ENCODE measurements at places on chromosomes 16 and 17. TPM values are rescaled to one million over a fixed set of nuclear protein-coding genes. Genes with fewer than 3 reads are reported as not detected.

The SLC5A10 gene
- total RNA-seq: 0.07 TPM

The SLC5A2 gene
- total RNA-seq: not detected

The MVD gene
- 42.0 TPM for total RNA-seq

The TEKT1 gene
- not detected for total RNA-seq

The SLC6A2 gene
- total RNA-seq: 1.0 TPM

The PRSS36 gene
- 0.85 TPM for total RNA-seq

The OTOP2 gene
- total RNA-seq: 0.34 TPM

The ABCC12 gene
- not detected for total RNA-seq

The CCL18 gene
- not detected for total RNA-seq

The ZNF205 gene
- total RNA-seq: 17.8 TPM

The OTOP3 gene
- not detected for total RNA-seq

The NECAB2 gene
- total RNA-seq: not detected

The DPEP3 gene
- total RNA-seq: not detected

The CAVIN1 gene
- 146 TPM for total RNA-seq

The CTNS gene
- 24.6 TPM for total RNA-seq

The RUNDC3A gene
- total RNA-seq: 3.4 TPM

The RAMP2 gene
- not detected for total RNA-seq

The RPAIN gene
- 49.2 TPM for total RNA-seq

The CA5A gene
- total RNA-seq: not detected

The C17orf78 gene
- not detected for total RNA-seq

The CCL3 gene
- not detected for total RNA-seq

The SYT17 gene
- total RNA-seq: 0.34 TPM

The CD300E gene
- total RNA-seq: not detected

The SDR42E1 gene
- total RNA-seq: 28.5 TPM

The MT3 gene
- not detected for total RNA-seq

The GAST gene
- total RNA-seq: not detected

The ABI3 gene
- total RNA-seq: 0.14 TPM

The PLEKHG4 gene
- 3.1 TPM for total RNA-seq

The CDC42EP4 gene
- 108 TPM for total RNA-seq

The MT1G gene
- total RNA-seq: 0.68 TPM

The SYNRG gene
- total RNA-seq: 25.9 TPM

The ACSM2A gene
- not detected for total RNA-seq
